ENCODE measurements at places on chromosomes 6 and 20.
A peak's percentile ranks its signal among the peaks of the same experiment; 100 is the strongest.

- DNase-seq = no peak
These were observed 150.0 kb upstream of the SLC22A16 start for GRCh38 chr6:110626442-110626841.

GRCh38 chr20:25402583-25402982 lies 4.9 kb upstream of the GINS1 start:
- no peak for DNase-seq

DNA sequence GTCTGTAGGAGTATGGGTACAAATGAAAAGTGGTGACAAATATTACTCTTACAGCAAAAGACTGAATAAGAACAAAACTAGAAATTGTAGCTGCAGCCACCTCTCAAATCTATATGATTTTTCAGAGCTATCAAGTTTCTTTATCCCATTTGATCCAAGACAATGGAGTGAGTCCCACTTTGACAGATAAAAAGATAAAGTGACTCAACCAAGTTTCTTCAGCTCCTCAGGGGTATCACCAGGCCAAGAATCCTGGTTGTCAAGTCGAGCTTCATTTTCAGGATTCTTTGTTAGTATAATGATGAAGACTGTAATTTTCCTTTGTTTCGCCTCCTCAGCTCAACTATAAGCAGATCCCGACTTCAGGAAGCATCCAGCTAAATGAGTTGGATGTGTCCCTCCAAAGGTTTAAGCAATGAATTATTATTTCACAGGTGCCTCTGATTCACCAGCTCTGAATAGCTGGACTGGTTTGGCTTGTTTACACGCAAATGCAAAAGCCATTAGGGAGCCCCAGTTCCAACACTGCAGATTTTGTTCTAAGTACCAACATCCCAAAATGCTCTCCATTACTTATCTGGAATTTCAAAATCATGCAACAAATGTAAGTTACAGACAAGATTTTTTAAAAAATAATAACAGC lies 238.9 kb downstream of the MAFB start:
- no peak for DNase-seq

- no peak for DNase-seq
These were observed 65.9 kb downstream of the FAM135A start for GRCh38 chr6:70479236-70479635.

DNA sequence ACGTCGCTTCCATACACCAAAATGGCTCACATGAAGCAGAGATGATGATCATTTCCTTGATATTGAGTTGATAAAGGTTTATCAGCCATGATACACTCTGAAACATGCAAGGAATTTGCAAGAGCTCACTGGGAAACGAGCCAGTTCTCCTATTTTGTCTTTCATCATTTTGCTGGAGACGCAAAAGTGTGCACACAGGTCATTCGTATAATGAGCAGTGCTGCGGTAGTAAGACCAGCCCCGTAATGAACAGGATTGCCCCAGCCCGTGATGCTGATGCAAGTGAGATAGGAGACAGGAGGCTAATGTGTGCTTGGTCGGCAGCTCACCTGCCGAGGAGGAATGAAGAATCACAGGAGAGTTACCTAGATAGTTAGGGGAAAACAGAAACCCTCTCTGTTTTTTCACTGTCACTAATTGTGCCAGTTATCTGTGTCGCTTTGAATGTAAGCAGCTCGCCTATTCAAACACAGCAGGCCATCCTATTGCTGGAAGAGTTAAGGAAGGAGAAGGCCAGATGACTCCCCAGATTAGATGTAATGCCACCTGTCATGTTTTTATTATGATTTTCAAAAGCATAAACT lies 391.8 kb downstream of the SAMD5 start:
- DNase-seq = no peak

- no peak for DNase-seq
These were observed 39.5 kb upstream of the STXBP5 start for GRCh38 chr6:147164761-147165160.

DNA sequence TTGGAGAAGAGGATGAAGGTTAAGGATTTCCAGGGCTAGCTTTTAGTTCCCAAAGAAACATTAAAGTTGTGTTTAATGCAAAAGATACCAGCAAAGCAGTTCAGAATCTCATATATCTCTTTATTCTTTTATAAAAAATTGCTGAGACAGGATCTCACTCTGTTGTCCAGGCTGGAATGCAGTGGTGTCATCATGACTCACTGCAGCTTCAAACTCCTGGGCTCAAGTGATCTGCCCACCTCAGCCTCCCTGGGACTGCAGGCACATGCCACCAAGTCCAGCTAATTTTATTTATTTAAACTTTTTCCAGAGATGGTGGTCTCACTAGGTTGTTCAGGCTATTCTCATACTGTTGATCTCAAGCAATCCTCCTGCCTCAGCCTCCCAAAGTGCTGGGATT lies 41.1 kb upstream of the CAP2 start:
- DNase-seq = no peak

DNA sequence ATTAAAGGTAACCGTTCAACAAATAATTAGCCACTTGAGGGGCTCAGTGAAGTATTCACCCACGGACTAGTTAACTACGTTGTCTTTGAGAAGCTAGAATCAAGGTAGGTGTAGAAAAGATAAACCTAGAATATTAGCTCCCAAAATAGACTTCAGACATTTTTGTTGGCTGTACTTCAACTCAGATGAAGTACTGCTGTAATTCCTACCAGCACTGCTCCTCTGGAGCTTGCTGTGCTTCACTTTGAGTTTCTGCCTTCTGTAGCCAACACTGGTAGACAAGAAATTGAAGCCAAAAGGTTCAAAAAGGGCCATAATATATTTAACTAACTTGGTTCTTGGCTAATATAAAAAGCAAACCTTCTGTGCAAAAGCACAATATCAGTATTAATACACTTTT lies 18.8 kb upstream of the SDHAF4 start:
- no peak for DNase-seq

DNA sequence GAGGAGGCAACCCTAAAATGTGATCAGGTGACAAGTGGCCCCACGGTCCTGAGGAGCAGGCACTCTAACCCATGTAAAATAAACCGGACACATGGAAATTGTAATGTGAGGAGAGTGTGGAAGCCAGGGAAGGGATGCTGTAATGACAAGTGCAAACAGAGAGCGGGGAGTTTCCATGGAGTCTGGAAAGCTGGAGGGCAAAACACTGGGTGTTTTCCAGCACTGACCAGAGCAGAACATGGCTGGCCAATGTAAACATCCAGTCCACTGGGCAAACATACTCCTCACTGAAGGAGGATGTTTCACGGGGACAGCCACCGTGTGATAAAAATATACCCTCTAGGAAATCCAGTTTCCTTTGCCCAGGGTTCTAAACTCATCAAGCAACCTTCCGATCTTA lies 219.0 kb upstream of the JARID2 start:
- DNase-seq = no peak

DNA sequence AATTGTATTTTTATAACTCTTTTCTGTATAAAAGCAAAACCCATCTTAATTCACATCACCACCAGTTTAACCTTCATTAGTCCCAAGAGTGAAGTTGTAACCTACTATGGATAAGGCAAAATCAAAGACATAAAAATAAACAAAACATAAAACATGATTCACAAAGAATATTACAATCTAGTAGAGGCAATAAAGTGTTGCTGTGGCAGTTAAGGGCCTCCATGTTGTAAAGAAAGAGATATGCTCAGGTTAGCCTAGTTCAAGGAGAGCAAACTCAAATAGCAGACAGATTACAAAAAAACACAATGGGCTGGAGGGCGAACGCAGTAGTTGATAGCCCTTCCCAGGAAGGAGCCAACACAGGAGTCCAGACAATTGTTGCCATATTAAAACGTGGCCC lies 13.4 kb downstream of the LGSN start:
- no peak for DNase-seq

DNA sequence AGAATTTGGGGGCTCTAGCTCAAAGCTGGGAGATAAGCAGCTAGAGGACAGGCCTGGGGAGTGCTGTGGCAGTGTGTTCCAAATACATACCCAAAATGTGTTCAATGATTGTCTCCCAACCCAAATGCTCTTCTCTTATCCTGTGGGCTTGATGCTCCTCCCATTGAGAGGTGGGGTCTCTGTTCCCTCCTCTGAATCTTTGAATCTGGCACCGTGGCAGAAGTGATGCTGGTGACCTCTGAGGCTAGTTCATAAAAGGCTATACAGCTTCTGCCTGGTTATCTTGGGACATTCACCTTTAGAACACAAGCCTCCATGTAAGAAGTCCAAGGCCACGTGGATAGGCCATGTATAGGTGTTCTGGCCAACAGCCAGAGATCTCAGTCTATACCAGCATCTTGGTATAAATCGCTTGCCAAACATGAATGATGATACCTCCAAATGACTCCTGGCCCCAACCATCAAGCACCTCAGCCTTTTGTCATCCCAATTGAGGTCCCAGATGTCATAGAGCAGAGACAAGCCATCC lies 15.9 kb upstream of the MYBL2 start:
- DNase-seq = no peak

DNA sequence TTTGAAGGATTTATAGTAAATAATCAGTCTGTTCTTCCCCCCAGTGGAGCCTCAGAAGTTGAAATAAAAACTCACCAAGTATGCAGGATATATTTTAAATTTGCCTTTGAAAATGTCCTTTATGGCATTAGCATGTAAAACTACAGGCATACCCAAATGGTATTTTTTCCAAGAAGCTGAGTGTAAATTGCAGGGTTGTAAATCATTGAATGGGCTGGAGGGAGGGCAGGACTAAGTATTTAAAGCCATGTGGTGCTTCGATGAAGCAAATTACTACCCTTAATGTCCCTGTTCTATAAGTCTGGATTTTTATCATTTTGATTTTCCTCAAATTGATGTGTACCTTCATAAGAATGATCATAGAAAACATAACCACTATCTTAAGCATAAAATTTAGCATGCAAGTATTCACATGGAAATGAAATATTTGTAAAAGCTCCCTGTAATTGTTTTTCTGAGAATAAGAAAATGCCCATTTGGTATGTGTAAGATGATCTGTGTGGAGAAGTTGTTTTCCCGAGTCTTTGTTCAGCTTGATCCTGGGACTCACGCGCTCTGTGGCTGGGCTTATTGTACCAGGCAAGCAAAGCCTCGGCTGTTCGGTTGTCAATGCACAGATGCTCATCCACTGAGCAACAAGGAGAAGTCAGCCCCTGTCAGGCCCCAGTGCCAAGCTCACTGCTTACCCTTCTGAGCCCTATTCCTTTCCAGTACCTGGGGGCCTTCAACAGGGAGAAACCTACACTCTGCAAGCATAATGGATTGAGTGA lies 66.7 kb downstream of the CD164 start:
- DNase-seq = peak; percentile 49

DNA sequence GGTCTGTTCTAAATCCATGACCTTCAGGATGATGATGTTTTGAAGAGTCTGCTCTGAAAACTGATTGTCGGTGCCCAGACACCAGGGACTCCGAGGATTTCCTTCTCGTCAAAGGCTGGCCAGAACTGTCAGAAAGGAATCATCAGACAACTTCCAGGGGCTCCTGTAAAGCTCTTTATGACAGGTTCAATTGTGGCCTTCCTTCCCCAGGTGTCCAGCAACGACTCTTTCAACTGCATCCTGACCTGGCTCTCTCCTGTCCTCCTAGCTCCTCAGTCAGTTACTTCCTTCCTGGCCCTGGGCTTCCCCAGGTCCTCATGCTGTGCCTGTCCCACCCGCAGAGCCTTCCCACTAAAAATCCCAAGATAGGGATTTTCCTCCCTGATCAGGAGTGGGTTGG lies 279.9 kb upstream of the RNF24 start:
- no peak for DNase-seq

- no peak for DNase-seq
These were observed 366.2 kb downstream of the TFAP2A start for GRCh38 chr6:10048370-10049297.

DNA sequence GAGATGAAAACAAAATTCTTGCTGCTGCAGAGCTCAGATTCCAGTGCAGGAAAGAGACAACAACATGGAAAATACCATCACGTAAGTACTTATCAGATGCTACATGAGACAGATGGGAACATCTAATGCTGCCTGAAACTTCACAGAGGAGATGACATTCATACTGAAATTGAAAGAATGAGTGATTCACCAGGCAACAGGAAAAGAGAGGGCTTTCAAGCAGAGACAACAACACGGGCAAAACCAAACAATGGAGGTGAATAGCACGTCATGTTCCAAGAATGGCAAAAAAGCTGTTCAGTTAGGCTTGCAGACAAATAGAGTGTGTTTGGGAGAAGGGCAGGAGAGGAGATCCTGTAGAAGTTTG lies 39.3 kb downstream of the GTF2H5 start:
- no peak for DNase-seq

DNA sequence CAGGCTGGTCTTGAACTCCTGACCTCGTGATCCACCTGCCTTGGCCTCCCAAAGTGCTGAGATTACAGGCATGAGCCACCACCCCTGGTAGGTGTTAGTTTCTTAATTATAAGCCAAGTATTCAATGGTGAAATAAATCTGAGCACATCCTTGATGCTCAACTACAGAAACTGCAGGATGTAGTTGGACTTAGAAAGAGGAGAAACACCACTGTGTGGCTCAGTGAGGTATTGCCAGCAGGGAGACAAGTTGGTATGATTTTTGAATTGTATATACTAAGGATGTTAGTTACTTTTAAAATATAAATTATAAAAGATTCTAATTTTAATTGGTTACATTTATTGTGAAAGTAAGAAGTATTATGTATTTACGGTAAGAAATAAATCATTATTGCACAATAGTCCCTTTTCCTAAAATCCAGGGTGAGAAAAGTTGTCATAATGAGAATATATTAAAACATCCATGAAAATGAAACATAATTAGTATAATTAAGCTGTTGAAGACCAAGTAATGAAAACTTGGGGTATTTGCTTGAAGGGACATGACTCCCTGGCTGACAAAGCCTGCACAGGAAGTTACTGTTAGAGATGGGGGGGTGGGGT lies 17.6 kb downstream of the SLC18B1 start:
- DNase-seq = no peak

- no peak for DNase-seq
These were observed 72.2 kb downstream of the SENP6 start for GRCh38 chr6:75673884-75674283.

DNA sequence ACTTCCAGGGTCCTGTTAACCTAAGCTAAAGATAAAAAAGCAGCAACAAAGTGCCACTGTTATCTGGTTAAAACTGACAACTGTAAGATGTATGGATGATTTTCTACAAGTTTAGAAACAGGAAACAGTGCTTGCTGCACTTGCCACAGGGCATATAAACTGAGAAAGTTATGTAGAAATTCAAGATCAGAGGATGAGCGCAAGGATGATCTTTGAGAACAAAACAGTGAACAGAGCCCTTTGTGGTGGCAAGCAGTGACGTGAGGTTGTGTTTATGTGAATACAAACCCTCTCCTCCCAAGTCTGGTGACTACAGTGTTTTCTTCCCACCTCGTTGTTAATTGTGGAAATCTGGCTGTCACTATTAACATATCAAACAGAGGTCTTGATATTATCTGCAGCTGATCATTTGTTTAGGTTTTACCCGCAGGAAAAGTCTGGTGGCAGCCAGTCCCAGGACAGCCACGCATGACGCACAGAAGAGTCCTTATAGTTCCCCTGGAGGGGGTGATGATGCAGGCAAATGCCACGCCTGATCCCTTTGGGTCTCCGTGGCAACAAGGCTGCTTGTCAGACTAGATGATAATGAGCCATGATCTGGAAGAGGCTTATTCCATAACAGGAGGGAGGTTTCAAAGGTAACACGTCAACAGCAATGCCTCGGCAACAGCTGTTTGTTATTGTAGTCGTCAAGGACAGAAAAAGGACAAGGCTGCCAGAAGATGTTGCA lies 43.1 kb upstream of the TNFAIP3 start:
- DNase-seq = no peak

- DNase-seq = no peak
These were observed 52.9 kb downstream of the FBXL4 start for GRCh38 chr6:98894810-98895209.

GRCh38 chr6:78693835-78694234 lies 173.5 kb upstream of the IRAK1BP1 start:
- DNase-seq = no peak

All from NCI-H2227 treated with DMSO at 0.1 percent for 48 hours (cell line).